NCI-H2081 treated with DMSO at 0.1 percent for 48 hours (cell line): ENCODE measurements at places on chromosomes 5 and 9.

GRCh38 chr9:33082538-33083326 is 6.3 kb upstream of the SMU1 start:
- no peak for DNase-seq

GRCh38 chr9:17425384-17425783 is 153.5 kb upstream of the SH3GL2 start:
- no peak for DNase-seq

- DNase-seq = no peak
These were observed 17.1 kb downstream of the FCN2 start for GRCh38 chr9:134897584-134898170.

DNA sequence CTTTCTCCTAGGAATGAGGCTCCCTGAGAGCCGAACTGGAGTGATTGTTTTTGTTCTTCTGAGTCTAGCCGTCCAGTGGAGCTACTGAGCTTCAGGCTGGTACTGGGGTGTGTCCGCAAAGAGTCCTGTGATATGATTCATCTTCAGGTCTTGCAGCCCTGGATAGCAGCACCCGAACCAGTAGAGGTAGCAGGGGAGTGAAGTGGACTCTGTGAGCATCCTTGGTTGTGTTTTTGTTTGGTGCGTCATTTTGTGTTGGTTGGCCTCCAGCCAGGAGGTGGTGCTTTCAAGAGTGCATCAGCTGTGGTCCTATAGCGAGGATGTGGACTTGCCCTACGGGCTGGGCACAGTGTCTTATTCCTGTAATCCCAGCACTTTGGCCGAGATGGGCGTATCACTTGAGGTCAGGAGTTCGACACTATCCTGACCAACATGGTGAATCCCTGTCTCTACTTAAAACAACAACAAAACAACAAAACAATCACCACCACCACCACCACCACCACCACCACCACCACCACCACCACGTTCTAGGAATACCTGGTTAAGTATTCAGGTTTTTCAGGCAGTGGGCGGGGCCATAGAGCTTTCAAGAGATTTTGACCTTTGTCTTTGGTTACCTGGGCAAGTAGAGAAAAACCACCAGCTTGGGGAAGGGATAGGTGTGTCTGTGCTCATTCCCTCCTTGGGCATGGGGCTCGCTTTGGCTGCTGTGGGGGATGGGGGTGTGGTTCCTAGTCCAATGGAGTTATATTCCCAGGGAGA is 154.0 kb downstream of the WDR70 start:
- DNase-seq = no peak

DNA sequence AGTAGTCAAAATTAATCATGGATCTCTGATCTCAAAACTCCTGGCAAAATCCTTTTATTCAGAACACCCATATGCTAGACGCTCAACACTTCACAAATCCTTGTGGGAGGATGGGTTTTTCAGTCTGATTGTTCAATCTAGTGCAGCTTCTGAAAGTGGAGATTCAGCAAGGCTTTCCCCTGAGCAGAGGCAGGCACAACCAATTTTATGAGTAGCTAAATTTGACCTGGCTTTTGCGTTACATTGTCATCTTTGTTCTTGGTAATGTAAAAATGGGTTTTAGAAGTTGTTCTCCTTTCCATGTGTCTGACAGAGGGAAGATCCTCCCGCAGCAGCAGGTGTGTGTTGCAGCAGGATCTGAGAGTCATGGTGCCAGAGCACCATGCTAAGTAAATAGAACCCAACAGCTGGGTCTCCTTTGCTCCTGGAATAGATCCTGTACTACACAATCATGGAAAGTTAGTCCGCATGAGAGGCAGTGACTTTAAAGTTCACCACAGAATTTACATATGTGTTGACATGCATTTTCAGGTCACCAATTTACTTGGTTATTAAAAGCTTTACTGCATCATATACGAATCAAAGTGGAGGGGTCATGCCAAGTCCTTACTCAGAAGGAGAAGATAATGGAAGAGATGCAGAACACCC is 70.1 kb upstream of the MEF2C start:
- no peak for DNase-seq

- no peak for DNase-seq
These were observed 36.6 kb downstream of the MEGF10 start for GRCh38 chr5:127326976-127327755.

DNA sequence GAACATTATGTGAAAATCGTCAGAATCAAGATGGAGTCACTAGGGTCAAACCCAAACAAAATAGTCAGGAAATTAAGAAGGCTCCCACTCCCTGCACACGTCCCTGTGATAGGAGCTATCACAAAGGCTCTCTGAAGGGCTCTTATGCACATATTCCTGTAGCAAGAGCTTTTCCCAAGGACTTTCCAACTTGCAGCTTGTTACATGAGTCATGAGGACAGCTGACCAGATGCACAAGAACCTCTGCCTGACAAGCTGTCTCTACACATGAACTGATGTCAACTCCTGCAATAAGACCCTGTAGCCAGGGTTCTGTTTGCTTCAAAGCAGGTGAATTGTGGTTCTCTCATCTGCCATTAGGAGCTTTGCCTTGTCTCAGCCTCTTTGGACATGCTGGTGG is 122.4 kb downstream of the OLFM1 start:
- DNase-seq = no peak

GRCh38 chr5:4244306-4244705 is 648.7 kb downstream of the IRX1 start:
- no peak for DNase-seq

GRCh38 chr5:138568061-138568824 is 7.0 kb downstream of the HSPA9 start:
- no peak for DNase-seq

- no peak for DNase-seq
These were observed 396.2 kb downstream of the KCTD16 start for GRCh38 chr5:144566747-144567420.

DNA sequence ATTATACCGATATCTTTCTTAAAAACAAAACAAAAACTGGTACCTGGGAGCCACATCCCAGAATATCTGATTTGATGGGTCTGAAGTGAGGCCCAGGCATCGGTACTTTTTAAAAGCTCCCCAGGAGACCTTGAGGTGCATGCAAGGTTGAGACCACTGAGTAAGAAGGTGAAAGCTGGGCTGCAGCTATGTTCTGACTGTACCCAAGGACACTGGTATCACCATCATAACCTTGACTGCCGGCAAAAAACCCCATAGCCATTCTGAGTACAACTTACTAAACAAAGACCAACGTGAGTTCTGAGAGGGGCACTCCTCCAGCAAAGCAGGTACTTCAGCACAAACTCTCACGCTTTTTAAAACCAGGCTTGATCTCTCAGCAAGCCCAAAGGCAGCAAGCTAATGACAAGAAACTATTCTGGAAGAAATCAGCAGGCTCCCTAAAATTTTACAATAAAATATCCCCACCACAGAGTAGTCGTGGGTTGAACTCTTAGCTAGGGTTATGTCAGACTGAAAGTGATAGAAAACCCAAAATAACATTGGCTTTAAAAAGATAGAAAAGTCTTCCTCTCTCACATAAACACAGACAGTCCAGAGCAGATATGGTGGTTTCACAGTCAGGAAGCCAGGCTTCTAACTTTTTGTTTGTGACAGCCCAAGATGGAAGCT is 263.9 kb downstream of the SAXO1 start:
- DNase-seq = no peak

- no peak for DNase-seq
These were observed 45.9 kb downstream of the TTC1 start for GRCh38 chr5:160054831-160055230.
